ENCODE measurements at places on chromosomes 3 and 15.

GRCh38 chr3:122558605-122559004 is 5.5 kb downstream of the PARP9 start:
- DNase-seq, result no peak

DNA sequence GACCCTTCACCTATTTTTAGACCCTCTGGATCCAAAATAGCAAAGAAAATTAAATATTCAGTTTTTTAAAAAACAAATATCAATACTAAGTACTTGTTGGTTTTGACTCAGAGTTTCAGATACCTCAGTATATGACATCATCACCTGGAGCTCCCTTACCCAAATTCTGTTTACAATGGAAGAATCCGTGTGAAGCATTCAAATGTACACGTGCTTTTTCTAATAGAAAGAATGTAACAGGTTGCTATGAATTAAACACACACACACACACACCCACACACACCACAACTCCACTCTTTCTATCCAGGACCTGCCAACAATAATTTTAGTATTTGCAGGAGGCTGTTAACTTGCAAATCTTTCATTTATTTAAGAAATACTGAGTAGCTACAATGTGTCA is 221.8 kb downstream of the THRB start:
- DNase-seq, result peak; percentile 22

DNA sequence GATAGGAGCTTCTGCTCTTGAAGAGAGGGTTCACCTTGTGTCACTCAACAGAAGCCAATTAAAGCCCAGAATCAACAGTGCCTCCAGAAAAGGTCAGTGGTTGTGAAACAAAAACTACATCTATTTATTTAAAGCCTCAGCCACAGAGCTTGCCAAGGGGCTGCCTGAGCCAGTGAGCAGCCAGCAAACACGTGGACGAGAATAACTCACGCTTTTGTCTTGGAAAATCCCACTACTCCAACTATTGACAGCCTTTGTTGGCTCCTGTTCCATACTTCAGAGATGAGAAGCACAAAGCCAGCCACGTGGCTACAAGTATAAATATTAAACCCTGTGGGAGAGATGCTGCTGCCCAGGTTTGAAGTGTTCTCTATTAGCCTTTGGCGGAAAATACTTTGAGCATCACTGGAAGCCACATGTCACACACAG is 10.3 kb downstream of the GPR156 start:
- DNase-seq, result no peak

- peak; percentile 82 for DNase-seq
Observed at GRCh38 chr15:41955807-41956525, 16.4 kb downstream of the EHD4 start.

All from mesendoderm (in vitro differentiated cells).